Activated T-helper 1 cell treated with anti-CD3 and anti-CD28 coated beads, Interleukin-2, amount 50 U/mL, for 16 hours (primary cell): ENCODE measurements at places on chromosomes 3 and 15.

DNA sequence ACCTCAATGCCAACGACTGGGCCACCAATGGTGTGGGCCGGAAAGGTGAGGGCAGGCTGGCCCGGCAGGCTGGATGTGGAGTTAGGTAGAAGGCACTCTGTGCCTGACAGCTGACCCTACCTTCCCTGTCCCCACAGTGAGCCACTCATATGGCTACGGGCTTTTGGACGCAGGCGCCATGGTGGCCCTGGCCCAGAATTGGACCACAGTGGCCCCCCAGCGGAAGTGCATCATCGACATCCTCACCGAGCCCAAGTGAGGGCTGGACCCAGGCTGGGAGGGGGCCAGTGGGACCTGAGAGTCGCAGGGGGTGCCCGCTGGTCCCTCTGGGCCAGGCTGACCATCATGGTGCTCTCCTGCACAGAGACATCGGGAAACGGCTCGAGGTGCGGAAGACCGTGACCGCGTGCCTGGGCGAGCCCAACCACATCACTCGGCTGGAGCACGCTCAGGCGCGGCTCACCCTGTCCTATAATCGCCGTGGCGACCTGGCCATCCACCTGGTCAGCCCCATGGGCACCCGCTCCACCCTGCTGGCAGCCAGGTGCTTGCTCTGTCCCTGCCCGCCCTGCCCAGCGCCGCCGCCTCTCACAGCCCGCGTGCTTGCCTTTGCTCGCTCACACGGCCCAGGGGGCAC is 4.5 kb upstream of the FES start:
- DNase-seq, result no peak

- DNase-seq, result no peak
These were observed 12.2 kb downstream of the NEK10 start for GRCh38 chr3:27356976-27357375.

GRCh38 chr3:144491333-144491732 is 519.7 kb downstream of the DIPK2A start:
- no peak for DNase-seq

GRCh38 chr3:57078344-57078634 is 17.8 kb downstream of the SPATA12 start:
- no peak for DNase-seq

GRCh38 chr15:100241572-100242482 is 99.9 kb downstream of the ADAMTS17 start:
- no peak for DNase-seq

- DNase-seq, result no peak
These were observed 99.9 kb downstream of the ITPR1 start for GRCh38 chr3:4593014-4593413.

DNA sequence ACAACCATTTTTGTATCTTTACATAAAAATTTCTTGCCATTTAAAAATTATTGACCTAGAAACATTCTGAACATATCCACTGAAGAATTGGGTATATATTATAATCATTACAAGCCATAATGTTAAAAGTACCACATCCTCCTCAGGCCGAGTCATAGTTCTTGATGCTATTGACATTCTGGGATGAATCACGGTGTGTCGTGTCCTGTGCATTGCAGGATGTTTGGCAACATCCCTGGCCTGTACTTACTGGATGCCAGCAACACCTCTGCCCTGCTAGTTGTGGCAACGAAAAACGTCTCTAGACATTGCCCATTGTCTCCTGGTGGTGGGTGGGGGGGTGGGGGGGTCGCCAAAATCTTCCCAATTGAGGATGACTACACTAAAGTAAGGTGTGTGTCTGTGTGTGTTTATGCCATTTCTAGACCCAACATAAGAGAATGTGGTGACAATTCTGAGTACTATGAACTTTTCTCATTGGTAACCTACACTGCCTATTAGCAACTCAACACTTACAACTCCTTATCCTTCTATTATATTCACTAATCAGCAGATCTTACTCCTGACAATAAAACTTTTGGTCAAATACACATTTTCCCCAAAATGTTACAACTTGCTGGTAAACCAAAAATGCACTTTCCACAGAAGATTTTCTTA is 471.6 kb downstream of the FOXP1 start:
- no peak for DNase-seq

DNA sequence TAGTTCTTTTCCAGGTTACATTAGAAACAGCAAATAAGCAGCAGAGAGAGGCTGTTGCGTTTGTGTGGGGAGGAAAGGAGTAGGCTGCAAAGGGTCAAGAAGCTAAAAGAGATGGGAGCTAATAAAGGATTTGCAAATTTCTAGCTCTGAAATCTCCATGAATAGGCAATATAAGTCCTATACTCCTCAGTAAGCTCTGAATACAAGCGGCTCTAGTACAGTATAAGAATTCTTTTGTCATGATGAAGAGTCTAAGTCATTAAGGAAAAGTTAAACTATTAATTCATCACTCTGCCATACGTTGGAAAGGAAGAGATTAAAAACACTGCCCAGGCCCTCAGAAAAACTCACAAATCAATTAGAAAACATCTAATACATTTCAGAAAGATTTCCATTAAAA is 59.3 kb downstream of the CEP152 start:
- no peak for DNase-seq

DNA sequence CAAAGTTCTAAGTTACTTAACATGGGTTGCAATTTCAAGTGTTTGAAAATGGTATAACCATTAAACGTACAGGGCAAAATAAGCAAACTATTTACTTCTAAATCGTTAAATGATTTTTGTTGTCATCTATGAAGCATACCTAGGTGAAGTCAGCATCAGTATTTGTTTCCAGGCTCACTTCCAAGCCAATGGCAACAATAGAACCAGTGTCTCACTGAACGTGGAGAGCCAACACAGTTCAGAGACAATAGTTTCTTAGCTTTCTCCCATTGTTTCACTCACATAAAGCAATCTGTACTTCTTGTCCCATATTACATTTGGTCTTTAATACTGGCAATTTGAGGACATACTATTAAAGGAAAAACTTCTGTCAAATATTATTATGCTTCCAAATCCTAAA is 397.2 kb downstream of the MECOM start:
- no peak for DNase-seq

GRCh38 chr3:127258733-127259132 is 29.1 kb downstream of the PRR20G start:
- no peak for DNase-seq

DNA sequence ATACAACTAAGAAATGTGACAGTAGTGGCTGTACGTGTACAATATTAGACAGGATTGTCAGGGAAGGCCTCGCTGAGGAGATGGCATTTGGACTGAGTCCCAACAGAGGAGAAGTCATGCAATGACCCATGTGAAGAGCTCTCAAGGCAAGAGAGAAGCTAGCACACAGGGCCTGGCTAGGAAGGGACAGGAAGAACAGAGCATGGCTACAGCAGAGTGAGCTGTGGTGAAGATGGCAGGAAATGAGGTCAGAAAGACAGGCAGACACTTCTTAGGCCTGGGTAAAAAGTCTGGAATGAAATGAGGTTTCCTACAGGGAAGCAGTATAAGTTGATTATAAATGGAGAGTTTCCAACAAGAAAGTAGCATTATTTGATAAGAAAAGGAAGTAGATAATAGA is 33.2 kb upstream of the LEKR1 start:
- no peak for DNase-seq

DNA sequence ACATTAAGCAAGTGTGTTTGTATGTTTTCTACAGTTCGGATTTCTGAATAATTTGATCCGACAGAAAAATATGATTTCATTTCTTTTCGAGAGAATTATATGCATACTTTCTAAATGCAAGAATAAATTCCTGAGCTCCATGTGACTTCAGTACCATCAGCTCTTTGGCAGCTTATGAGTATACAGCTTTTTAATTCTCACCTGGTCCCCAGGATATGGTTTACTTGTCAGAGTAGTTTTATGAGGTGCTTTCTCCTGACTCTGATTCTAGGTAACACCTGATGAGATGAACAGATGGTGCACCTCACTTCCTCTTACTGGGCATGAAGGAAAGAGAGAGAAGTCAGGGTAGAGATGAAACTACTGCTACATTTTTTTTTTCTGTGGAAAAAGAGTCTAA is 3.1 kb downstream of the HGD start:
- no peak for DNase-seq

GRCh38 chr3:71127052-71127831 is 456.3 kb downstream of the FOXP1 start:
- DNase-seq, result no peak

- DNase-seq, result no peak
These were observed 72.9 kb downstream of the TM4SF4 start for GRCh38 chr3:149547413-149547812.

- no peak for DNase-seq
These were observed 42.8 kb downstream of the MYO5C start for GRCh38 chr15:52252781-52253180.

- no peak for DNase-seq
These were observed 265.8 kb downstream of the TAFA4 start for GRCh38 chr3:68666429-68667136.

GRCh38 chr3:116083683-116084082 is 361.6 kb downstream of the LSAMP start:
- no peak for DNase-seq

DNA sequence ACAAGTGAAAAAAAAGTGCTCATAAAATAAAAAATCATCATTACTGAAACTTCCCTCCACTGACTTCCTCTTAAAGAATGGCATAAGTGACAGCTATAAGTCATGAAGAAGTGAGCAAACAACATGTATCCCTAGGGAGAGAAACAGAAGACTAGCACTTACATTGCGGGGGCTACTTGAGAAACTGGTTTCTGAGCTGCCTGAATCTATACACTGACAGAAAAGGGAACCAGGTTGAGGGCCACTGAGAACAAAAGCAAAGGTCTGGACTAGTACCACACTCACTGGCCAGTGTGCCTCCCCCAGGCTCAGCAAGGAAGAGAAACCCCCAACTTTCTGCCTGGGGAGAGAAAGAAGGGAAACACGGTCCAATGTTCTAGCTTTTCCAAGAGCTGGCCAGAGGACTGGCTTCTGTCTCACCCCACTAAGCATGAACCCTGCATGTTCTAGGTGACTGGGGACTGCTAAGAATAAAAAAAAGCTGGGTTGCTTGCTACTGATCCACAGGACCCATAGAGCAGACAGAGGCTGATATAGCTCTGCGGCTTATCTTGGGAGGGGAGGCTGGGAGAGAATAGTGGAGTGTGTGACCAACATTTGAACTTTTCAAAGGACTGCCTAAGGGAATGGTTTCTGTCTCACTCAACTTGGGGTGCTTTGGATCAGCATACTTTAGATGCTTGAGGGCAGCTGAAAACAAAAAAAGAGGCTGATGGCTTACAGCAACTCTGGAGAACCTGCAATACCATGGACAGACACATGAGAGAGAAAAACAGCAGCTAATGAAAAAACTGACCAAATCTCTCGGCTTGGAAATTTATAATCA is 8.1 kb downstream of the RAD18 start:
- no peak for DNase-seq

- DNase-seq, result no peak
These were observed 600.3 kb downstream of the GBE1 start for GRCh38 chr3:81161100-81161499.

- DNase-seq, result no peak
These were observed 1.5 kb downstream of the DUSP7 start for GRCh38 chr3:52054661-52055511.

DNA sequence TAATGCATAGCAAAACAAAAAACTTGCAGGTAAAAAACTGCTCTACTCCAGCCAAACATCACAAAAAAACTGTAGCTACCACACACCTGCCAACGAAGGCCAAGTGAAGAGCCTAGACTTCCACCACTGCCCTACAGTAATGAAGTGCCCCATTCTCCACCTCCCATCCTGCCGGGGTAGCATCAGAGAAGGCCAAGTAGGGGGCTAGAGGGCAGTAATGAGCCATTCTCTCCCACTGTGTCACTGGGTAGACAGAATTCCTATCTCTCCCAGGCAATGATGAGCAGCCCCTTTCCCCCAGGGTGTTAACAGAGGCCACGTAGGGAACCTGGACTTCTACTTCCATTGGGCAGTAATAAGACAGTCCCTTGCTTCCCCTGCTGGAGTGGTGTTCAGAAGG is 9.5 kb downstream of the SEC22C start:
- DNase-seq, result no peak

DNA sequence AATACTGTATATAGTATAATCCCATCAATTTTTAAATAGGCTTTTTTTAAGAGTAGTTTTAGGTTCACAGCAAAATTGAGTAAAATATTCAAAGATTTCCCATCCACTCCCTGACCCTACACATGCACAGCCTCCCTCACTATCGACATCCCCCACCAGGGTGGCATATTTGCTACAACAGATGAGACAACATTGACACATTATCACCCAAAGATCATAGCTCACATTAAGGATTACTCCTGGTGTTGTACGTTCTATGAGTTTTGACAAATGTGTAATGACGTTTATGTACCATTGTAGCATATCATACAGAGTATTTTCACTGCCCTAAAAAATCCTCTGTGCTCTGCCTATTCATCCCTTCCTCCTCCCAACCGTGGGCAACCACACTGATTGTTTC is 39.3 kb downstream of the LHFPL4 start:
- DNase-seq, result no peak

- DNase-seq, result no peak
These were observed 569.8 kb upstream of the IL12A start for GRCh38 chr3:159418571-159419526.

DNA sequence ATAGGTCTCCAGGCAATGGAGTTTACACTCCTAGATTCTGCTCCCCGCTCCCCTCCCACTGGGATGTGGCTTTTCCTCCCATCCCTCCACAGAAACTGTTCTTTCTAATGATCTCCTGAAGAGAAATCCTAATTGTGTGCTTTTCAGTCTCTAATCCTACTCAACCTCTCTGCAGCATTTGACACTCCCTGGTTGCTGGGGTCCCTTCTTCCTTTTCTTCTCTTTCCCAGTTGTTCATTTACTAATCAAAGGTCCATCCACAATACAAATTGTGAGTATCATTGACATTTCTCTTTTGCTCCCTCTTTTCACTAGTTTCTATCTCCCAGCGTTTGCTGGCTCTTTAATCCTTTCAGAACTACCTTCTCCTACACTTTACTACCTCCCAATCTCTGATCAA is 6.5 kb upstream of the MYH15 start:
- no peak for DNase-seq

DNA sequence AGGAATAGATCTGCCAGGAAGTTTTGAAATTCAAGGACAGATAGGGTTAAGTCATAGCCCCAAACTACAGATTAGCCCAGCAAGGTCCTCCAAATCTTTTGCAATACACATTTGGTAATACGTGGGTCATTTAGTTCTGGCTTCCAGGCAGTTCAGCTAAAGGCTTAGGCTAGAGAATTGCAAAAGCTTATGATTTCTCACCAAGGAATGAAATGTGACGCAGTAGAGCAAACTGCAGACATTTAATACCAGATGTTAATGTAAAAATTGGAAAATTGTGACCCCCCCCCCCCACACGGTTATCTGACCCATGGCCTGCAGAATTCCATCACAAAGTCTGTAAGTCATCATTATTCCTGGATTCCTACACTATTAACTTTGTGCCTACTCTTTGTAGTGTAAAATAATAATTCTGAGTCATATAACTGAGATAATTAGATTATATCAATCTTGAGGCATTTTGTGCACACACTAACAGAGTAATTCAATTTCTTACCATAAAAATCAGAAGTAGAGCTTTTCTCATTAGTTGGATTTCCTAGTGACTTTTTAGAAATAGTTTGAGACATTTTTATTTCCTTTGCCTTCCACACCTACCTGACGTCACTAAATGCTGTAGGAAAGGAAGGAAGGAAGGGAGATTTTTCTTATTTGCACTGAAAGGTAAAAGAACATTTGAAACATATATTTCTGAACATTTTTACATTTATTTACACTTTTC is 235.2 kb downstream of the DTWD1 start:
- DNase-seq, result no peak
